SK-N-SH (cell line): ENCODE measurements at places on chromosomes 16 and 17. TPM values are rescaled to one million over a fixed set of nuclear protein-coding genes. Genes with fewer than 3 reads are reported as not detected.
A peak's percentile ranks its signal among the peaks of the same experiment; 100 is the strongest.

DNA sequence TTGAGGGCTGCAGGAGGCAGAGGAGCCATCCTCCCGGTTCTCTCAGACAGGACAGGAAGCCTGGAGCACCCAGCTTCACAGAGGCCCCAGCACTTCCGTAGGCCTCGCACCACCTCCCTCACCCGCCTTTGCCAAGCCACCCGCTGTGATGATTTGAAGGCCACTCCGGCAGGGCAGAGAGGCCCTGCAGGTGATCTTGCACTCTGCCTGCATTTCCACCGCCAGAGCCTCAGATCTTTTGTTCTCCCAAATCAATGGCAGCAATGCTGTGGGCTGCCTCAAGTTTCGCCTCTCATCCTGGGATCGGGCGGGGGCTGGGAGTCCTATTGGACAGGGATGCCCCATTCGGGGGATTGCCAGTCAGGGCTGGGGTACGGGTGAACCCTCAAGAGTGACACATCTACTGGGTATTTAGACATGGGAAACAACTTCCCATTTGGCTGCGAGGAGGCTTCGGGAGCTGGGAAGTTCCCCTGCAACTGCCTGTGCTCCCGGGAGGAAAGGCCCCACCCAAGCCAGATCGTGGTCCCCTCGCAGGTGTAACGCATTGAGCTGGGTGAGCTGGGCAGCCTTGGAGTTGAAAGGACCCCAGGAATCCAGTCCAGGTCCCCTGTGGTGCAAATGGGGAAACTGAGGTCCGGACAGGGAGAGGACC, 34.8 kb upstream of the PEMT start:
- no peak for DNase-seq
- H3K36me3 ChIP-seq, result no peaks in the 10 kb centered on the region
- no peaks in the 10 kb centered on the region for H3K27me3 ChIP-seq
- H3K27ac ChIP-seq, result no peak overlapping the region

GRCh38 chr17:21538615-21539014, 153.7 kb upstream of the KCNJ18 start:
- no peak overlapping the region for H3K27ac ChIP-seq
- no peak for DNase-seq
- no peak overlapping the region for H3K4me3 ChIP-seq
- H3K4me1 ChIP-seq, result no peaks in the 10 kb centered on the region

SOST gene
- polyA plus RNA-seq, result not detected in 2 replicates

- H3K36me3 ChIP-seq, result no peaks in the 10 kb centered on the region
- DNase-seq, result no peak
- H3K27ac ChIP-seq, result no peak overlapping the region
- no peaks in the 10 kb centered on the region for H3K4me1 ChIP-seq
Measured at GRCh38 chr16:30434852-30435251, 5.0 kb upstream of the DCTPP1 start.

DNA sequence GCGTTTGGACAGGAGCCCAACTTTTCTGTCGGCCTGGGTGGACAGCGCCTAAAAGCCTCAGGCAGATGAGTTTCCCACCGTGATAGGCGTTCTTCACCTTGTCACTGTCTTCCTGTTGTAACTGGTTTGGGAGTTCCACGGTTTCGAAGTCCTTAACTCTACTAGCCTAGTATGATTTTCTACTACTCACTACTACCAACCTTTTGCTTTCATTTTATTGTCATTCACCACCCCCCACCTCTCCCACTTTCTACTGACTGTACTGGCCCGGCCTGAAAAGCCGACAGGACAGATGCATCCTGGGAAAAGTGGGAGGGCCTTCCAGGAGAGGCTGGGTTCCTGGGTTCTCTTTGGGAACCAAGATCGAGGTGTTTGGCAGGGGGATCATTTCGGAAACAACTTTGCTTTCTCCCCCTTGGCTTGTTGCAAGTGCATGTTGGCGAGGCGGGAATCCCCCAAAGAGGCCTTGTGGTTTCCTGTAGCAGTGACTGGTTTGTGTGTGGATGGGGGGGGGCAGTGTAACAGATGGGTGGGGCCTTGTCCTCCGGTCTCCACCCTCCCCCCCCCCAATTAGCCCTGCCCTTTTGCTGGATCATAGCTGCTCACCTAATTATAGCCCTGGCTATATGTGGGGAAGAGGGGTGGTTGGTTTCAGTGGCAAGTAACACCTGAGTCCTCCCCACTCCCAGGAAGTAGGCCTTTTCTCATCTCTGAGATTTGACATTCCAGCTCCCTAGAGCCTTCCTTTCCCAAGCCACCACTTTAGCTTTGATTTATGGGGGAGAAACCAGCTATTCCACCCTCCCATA, 1.4 kb downstream of the EIF5A start:
- H3K4me1 ChIP-seq, result peaks cover 34% of the 10 kb centered on the region
- peaks cover 41% of the 10 kb centered on the region for H3K36me3 ChIP-seq
- peak; percentile 77 for DNase-seq

- H3K27ac ChIP-seq, result no peak overlapping the region
- H3K27me3 ChIP-seq, result no peaks in the 10 kb centered on the region
- no peak overlapping the region for H3K4me3 ChIP-seq
- no peaks in the 10 kb centered on the region; the same call in 1 of the 2 replicates for H3K4me1 ChIP-seq
Measured at GRCh38 chr17:4066210-4066609, 76.6 kb downstream of the ZZEF1 start.

- peaks cover 14% of the 10 kb centered on the region; the same call in 1 of the 2 replicates for H3K36me3 ChIP-seq
- H3K27me3 ChIP-seq, result no peaks in the 10 kb centered on the region
Measured at GRCh38 chr17:80955078-80955477, 36.6 kb upstream of the CHMP6 start.

PIMREG gene
- 17.2 and 19.6 TPM in 2 replicates for polyA plus RNA-seq

DNA sequence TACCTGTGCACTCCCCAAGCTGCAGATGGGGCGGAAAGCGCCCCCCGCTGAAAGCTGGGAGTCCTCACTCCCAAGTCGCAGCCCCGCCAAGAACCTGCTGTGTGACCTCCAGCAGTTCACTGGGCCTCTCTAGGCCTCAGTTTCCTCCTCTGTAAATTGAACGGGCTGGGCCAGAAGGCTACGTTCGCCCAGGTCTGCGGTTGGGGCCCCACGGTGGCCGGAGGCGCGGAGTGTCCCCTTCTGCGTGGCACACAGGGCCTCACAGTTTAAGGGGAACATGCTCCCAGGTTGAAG, 628 bp downstream of the GALK1 start:
- DNase-seq, result no peak
- peak overlapping the region; percentile 44 for H3K27ac ChIP-seq
- peaks cover 3% of the 10 kb centered on the region for H3K36me3 ChIP-seq
- H3K27me3 ChIP-seq, result no peaks in the 10 kb centered on the region

DNA sequence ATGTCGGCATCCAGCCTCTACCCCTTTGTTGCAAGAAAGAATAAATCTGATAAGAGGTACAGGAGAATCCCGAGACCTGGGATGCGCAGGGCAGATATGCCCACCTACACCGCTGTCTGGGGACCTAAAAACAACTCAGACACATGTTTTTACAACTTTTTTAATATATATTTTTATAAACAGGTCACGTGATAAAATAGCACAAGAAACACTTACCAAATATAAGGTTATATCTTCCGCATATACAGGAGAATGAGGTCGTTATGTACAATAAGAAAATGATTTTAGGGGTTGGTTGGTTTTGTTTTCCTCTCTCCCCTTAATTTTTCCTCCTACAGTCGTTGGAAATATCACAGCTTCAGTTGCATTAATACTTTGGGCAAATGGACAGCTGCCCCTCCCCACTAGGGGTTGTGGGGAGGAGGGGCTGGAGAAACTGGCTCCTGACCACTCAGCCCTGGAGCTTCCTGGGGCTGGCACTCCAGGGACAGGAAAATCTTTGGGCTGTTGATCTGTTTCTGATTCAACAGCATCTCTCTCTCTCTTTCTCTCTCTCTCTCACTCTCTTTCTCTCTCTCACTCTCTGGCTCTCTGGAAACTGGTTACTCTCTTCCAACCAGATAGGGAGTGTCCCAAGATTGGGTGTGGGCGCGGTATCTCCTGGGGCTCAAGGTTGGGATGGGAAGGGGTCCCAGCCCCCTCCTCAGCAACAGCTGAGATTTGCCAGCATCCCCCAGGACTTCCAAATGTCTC, 2.3 kb upstream of the WDR24 start:
- no peak for DNase-seq
- H3K27me3 ChIP-seq, result no peaks in the 10 kb centered on the region
- no peak overlapping the region for H3K27ac ChIP-seq
- no peak overlapping the region for H3K4me3 ChIP-seq

GRCh38 chr16:78727536-78727935, 628.1 kb downstream of the WWOX start:
- no peaks in the 10 kb centered on the region for H3K36me3 ChIP-seq
- no peak for DNase-seq
- no peaks in the 10 kb centered on the region for H3K4me1 ChIP-seq
- H3K27me3 ChIP-seq, result no peaks in the 10 kb centered on the region
- H3K27ac ChIP-seq, result no peak overlapping the region
